Activated T-helper 1 cell treated with anti-CD3 and anti-CD28 coated beads, Interleukin-12 subunit alpha, Interleukin-12 subunit beta, Interleukin-2, Interleukin-4 antibody, amounts not matched to agents 30 ng/mL and 10 ng/mL and 1 ng/mL, durations not matched to agents 14 hours and 24 hours and 36 hours (primary cell): ENCODE measurements at places on chromosomes 7 and 10.
A peak's percentile ranks its signal among the peaks of the same experiment; 100 is the strongest.

- no peak for DNase-seq
Observed at GRCh38 chr7:149772956-149773434, 393 bp downstream of the ZNF467 start.

GRCh38 chr7:108589199-108589598, 19.5 kb downstream of the DNAJB9 start:
- DNase-seq = no peak

- DNase-seq = no peak
Observed at GRCh38 chr10:78215645-78216044, 182.0 kb downstream of the RPS24 start.

DNA sequence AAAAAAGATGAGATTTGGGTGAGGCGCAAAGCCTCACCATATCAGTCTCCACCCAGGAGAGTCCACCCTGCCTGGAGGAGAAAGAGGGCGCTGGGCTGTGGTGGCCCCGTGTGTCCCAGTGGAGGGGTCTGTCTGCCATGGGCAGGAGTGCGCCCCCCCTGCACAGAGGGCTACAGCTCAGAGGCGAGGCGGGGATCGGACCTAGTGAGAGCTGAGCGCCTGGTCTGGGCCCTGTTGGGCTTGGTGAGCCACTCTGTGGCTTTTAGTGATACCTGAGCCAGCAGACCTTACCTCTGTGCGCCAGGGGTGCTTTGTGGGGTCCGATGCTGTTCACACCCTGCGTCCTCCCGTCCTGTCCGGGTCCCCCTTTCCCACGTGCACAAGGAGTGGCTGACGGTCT, 25.9 kb upstream of the GNA12 start:
- DNase-seq = no peak

DNA sequence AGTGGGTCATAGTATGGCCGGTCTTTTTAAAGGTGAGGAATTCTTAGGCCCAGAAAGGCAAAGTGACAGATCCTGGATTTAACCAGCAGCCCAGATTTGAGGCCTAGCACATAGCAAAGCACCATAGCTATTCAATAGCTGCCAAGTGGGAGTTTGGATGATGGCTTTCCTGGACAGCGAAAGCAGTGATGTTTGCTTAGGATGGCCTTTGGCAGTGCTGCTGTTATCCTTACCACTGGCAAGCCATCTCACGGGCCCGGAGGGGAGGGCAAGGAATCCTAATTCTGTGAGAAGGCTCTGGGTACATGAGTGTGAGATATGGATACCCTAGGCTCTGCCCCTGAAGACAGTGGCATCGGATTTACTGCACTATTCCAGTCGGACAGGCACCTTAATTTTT, 50.4 kb downstream of the TCF7L2 start:
- no peak for DNase-seq

GRCh38 chr7:12648704-12649261, 38.6 kb upstream of the ARL4A start:
- DNase-seq = no peak

DNA sequence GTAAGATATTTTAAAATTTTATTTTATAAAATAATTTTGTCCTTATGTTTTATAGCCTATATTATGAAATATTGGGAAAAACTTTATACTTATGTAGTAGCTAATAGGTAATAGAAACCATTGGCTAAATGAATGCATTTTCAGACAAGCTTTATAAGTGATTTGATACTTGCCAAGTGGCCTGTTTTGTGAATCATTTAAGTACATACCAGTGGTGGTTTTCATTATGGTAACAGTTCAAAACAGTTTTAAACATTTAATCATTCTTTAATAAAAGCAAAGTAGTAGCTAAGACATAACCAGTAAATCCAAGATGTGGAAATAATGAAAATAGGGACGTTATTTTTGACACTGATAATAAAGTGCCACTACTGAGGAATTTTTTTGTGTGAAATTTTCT, 182.2 kb downstream of the PHF14 start:
- no peak for DNase-seq

- no peak for DNase-seq
Observed at GRCh38 chr7:44650772-44651171, 44.3 kb downstream of the OGDH start.

DNA sequence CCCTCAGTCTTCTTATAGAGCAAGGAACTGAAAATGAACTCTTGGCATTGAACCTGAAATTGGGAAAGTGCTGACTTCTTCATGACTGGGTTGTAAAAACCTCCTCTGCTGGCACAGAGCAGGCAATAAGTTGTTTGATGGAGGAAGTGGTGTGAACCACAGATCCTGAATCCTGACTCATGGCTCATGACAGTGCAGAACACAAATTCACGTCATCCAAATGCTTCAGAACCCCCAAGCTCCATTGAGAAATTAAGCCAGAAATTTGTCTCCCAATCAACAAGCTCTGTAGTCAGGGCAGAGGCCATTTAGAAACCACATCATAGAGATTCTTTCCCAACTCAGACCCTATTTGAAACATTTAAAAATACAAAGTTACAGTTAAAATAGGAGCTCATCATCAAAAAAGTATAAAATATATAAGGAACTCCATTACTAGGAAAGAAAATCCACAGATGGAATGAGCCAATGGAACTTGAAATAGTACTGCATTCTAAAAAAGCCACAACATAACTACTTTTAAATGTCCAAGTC, 10.3 kb upstream of the STK17A start:
- peak; percentile 48 for DNase-seq

DNA sequence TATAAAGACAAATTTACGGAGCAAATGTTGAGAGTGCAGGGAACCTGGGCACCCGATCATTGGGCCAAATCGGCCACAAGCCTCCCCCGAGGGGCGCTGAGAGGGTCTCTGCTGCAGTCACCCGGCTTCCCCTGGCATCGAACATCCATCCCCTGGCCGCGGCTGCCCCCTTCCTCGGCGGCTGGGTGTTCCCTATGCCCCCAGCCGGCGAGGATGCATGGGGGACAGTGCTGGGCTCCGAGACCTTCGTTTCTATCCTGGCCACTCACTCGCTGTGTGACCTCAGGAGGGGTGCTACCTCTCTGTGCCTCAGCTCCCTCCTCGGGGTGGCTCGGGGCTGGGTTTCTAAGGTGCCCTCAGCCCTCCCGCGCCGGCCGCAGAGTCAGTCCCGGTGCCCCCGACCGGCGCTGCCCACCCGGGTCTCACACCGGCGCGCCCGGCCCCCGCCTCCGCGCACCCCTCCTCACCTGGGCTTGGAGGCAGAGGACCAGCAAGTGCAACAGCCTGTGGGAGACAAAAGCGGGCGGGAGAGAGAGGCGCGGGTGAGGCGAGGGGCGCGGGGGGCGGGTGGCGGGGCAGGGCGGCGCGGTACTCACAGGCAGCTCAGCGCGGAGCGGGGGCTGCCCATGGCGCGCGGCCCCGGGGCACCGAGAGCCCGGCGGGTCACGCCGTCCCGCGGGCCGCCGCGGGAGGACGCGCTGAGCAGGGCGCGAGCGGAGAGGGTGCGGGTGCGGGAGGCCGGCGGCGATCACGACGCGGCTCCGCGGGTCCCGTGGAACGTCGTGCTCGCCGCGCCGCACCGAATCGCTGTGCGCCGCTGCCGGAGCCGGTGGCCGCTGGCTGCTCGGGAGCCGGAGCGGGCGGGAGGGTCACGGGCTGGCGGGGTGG, at the start of gene FGF8:
TSS of gene FGF8 (minus strand) at position 842 of the 888 bp plus-strand sequence. CDS start at position 628, 214 bp downstream.
- DNase-seq = no peak

DNA sequence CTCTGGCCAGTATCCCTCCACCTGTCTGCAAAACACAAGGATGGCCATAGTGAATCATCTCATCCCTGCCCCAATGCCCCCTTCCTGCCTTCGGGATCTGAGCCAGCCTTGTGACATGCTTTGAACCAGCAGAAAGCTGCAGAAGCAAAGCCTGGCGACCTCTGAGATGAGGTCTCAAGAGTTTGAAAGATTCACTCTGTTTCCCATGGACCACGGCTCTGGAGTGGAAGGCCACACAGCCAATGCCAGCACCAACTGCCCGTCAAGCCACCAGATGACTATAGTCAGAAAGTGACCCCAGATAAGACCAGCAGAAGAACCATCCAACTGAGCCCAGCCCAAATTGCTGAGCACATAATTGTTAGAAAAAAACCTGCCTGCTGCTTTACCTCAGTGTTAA, 193.9 kb upstream of the PPP2R2D start:
- DNase-seq = no peak

- no peak for DNase-seq
Observed at GRCh38 chr7:150363872-150364271, 4.8 kb upstream of the REPIN1 start.

GRCh38 chr7:54833001-54833467, 74.0 kb upstream of the SEC61G start:
- DNase-seq = no peak

GRCh38 chr7:16353226-16353625, 68.1 kb downstream of the CRPPA start:
- DNase-seq = no peak

DNA sequence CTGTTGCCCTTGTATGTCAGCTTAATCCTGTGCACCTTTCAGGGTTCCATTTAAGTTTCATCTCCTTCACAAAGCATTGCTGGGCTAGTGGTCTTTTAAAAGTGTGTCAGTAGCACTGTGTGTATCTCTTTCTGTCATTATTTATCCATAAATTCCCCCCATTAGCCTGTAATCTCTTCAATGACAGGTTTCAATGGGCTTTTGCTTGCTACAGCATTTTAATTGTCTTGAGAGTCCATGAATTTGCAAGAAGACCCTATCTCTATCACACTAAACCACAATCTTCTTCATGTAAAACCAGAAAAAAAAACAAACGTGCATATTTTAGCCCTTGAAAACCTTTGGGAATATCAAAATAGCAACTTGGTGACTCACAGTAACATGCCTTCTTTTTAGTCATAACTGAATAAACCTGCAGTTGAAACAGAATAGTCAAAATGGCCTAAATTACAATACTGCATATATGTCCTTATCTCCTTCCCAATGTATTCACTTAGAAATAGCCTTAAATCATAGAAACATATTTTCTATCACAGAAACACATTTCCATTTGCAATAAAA, 118.6 kb downstream of the PON1 start:
- DNase-seq = no peak

DNA sequence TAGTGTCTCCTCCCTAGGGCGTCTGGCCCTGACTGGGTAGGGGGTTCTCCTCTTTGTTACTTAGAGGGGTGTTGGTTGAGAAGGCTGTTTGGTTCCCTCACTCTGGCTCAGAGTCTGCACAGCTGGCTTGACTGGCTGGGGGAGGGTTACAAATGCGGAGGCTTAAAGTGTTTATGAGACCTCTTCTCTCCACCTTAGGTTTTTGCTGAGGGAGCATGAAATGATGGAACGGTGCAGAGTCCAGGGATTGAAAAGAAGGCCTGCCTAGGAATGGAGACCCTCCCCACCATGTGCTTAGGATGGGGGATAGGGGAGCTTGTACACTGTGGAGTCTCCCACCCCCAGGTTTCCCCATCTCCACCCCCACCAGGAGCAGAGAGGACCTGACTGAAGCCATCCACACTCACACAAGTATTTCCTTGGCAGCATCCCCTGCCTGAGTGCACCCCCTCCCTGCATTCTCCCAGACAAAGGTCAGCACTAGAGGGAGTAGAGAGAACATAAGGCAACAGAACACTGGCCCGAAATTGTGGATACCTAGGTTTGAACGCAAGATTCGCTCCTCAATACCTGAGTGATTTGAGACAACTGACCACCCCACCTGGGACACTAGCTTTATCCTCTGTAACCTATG, 1.7 kb upstream of the LDB1 start:
- no peak for DNase-seq

DNA sequence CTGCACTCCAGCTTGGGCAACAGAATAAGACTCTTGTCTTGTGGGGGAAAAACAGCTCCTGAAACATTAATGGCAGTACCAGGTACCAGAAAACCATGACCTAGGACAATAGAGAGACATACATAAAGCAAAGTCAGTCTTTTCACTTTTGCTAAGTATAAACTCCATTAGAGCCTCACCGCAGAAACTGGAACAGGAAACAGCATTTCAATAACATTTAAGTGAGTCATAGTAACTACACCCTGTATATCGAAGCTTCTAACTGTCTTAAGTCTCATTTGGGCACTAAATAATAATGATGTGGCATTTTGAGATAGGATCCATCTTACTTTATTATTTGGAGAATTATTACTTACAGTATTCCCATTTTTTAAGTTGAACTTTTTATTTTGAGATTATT, 517.8 kb upstream of the CELF2 start:
- DNase-seq = no peak

- DNase-seq = no peak
Observed at GRCh38 chr7:13904689-13905088, 84.8 kb downstream of the ETV1 start.

DNA sequence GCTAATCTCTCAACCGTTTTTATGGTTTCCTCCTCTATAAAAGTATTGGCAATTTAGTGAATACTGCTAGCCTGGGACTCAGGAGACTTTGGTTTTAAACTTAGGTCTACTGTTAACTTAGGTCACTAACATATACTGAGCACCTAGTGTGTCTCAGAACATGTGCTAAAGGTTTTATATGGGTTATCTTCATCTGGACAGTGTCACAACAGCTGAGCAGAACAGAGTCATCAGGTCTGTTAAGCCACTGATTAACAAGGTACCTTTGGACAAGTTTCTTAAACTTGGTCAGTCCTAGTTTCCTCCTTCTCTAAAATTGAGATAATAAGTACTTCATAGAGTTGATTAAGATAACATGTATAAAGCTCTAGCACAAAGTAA, 30.6 kb downstream of the NET1 start:
- no peak for DNase-seq

- no peak for DNase-seq
Observed at GRCh38 chr7:264541-265191, 25.3 kb upstream of the FOXL3 start.

DNA sequence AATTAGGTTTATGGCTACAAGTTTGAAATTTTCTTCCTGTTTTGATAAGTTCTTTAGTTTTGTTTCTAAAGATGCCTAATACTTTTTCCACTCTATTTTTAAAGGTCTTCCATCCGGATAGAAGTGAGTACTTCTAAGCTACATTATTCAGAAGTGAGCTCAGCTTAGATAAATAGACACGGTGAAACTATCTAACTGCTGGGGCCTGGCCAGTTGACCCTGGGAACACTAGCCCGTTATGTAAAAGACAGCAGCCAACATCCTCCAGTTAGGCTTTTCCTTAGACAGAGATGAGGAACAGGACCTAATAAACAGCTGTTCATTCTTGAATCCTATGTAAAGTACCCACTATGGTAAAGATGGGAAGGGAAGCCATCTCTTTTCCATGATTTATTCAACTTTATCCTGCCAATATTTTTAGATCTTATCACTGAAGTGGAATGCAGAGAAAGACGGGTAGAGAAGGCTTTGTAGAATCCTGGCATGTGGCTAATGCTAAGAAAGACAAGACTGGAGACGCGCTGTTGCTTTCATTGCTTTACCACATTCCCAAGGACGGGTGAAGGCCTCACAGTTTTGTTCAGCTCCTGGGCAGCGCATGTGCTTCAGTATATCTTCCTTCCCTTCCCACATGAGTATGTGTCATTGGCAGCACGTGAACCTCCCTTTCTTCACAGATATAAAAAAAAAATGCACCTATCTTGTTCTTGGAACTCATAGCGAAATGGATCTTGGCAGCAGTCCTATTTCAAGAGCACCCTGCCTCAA, 340.0 kb upstream of the MEOX2 start:
- no peak for DNase-seq

DNA sequence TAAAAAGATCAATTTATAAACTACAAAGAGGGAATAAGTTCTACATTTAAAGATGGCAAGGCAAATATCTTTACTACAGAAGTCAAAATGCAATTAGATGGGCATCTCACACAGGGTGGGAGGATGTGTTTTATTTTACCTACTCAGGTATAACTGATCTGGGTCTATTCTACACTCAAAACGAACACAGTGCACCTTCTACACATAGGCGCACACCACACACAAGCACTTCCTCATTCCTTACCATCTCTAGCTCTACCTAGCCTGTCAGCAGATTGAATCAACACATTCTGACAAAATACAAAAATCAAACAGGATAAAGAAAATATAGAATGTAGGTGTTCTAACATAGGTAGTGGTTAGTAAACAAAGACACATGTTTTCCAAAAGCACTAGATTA, 64.8 kb downstream of the SGCE start:
- DNase-seq = no peak
